ENCODE measurements at places on chromosomes 13 and 19.

GRCh38 chr13:31556376-31556775, 182.9 kb upstream of the RXFP2 start:
- no peak for DNase-seq

- no peak for DNase-seq
These were observed 21.0 kb downstream of the EPSTI1 start for GRCh38 chr13:42970824-42971690.

GRCh38 chr13:46855664-46856063, 41.2 kb downstream of the HTR2A start:
- no peak for DNase-seq

DNA sequence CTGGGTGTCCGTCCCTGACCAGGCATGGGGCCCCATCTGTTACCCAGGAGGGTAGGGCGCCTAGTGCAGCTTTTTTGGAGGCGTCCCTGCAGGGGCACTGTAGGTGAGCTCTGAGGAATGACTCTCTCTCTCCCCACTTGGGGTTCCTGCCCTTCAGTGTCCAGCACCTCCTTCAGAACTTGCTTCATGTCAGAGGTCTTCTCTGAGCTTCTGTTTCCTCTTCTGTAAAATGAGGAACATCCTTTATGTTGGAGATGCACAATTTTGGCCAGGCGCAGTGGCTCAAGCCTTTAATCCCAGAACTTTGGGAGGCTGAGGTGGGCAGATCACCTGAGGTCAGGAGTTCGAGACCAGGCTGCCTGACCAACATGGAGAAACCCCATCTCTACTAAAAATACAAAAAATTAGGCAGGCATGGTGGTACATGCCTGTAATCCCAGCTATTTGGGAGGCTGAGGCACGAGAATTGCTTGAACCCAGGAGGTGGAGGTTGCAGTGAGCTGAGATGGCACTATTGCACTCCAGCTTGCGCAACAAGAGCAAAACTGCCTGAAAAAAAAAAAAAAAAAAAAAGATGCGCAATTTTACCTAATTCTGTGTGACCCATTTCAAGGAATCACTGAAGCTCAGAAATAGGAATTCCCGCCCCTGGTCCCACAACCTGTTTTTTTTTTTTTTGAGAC, 15.2 kb upstream of the PIK3R2 start:
- no peak for DNase-seq

DNA sequence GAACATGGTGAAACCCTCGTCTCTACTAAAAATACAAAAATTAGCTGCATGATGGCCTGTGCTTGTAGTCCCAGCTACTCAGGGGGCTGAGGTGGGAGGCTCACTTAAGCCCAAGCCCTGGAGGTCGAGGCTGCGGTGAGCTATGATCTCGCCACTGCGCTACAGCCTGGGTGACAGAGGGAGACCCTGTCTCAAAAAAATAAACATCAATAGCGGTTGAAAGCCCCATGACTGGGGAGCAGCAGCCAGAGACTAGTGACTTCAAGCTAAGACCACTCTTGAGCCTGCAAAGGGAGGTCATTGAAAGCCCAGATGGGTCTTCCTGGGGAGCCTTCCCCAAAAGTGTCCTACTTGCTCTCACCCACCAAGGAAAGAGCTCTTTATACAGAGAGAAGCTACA, 11.9 kb upstream of the ZNF709 start:
- DNase-seq: no peak

DNA sequence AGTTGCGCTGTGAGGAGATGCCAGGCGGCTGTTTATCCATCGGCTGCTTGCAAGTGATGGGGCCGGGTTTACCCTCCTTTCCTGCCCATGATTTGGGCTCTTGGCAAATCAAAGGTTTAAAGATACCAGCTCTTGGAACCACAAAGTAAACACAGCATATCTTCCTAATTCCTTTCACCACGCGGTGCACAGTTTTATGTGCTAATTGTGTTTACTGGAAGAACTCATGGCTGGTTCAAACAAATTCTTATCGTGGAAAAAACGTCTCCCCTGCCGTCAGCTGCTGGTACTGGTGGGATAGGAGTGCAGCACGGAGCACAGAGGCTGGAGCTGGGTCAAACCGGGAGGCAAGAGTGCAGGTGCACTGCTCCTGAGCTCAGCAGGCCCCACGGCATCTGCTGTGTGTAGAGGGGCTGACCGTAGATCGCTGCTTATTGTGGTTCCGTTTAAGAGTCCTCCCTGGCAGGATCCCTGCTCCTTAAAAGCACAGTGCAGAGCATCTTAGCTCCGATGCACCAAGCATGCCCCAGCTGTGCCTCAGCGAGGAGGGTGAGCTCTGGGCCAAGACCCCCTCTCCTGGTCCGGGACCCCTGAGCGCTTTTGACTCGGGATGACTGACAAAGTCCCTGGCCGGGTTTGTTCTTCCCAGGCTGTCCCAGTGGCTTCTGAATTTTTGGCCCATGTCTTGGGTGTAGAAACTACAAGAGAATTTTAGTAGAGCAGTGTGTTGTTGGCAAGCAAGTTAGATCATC, 51.3 kb upstream of the GAS6 start:
- no peak for DNase-seq

DNA sequence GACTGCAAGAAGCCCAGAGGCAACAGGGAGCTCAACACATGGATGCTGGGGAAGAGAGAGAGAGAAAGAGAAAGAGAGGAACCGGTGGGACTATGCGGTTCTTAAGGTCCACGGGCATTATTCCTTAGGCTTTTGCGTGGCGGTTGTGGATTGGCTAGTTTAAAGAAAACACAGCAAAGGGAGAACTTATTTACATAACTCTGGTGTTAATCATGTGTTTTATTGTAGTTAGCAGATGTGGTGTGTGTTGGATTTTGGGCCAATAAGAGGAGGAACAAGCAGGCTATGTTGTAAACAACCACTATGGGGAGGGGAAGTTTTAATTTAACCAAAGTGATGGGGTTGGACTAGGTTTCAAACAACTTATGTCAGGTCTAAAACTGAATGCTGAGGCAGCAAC, 275.3 kb upstream of the KLF12 start:
- DNase-seq: no peak

- no peak for DNase-seq
These were observed 624.8 kb downstream of the DACH1 start for GRCh38 chr13:71242201-71242600.

DNA sequence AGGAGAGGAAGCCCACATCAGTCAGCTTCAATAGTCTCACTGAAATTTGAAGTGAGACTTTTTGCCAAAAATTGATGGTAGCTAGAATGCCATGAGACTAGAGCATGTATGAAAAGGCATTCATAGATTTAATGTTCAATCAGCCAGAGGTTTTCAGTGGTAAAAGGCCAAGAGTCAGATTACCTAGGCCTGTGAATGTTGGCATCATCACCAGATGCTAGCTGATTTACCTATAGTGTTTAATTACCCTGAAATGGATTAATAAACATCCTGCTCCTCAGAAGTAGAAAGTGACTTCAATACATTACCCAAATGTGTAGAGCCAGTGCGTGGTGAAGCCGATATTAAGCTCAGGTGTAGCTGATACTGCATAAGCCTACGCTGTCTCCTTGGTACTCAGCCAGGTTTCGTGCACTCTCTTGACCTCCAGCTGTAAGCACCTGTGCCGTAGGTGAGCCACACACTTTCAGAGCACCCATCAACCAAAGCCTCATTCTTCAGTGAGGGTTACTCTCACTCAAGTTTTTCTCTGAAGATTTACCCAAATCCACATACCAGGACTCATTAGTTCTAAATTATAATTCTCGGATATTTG, 1140.3 kb upstream of the SLC10A2 start:
- no peak for DNase-seq

All from activated CD8-positive, alpha-beta memory T cell treated with anti-CD3 and anti-CD28 coated beads, Interleukin-2, amount 50 U/mL, for 48 hours (primary cell).